ENCODE measurements at places on chromosomes 4 and X.

- no peak for DNase-seq
These were observed 18.1 kb upstream of the FAM241A start for GRCh38 chr4:112127048-112127637.

DNA sequence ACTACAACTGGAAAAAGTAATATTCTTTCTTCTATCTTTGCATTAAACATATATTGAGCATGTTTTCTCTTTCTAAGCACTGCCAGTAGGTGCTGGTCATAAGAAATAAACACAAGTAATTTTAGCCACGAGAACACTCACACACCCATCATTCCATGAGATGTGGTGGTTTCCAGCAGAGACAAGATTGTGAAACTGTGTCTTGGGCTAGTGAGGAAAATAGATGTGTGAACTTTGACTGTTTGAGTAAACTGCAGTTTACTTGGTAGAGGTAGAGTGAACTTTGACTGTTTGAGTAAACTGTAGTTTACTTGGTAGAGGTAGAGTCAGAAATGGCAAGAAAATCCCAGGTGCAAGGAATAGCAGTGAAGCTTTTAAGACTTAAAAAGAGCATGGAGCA is 300.9 kb upstream of the HS3ST1 start:
- no peak for DNase-seq

DNA sequence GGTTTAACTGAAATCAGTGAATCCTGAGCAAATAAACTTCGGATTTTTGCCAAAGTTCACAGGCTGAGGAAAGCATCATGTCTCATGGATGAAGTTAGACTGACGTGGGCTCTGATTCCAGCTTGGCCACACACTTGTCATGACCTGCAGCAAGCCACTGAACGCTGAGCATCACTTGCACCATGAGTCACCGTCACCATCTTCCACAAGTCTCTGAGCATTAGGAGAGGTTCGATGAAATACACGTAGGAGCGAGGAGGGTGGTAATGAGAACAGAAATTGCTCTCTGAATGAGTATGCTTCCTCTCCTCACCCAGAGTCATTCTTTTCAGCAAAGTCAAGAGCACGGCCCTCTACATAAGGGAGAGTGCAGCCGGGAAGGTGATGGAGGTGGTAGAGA is 3.8 kb upstream of the TRIML2 start:
- no peak for DNase-seq

- no peak for DNase-seq
These were observed at the start of gene CHRNA9 for GRCh38 chr4:40334591-40335524. Gene CHRNA9, plus strand, starts transcription at chr4:40335333. Its CDS starts 135 bp downstream, at chr4:40335468.

DNA sequence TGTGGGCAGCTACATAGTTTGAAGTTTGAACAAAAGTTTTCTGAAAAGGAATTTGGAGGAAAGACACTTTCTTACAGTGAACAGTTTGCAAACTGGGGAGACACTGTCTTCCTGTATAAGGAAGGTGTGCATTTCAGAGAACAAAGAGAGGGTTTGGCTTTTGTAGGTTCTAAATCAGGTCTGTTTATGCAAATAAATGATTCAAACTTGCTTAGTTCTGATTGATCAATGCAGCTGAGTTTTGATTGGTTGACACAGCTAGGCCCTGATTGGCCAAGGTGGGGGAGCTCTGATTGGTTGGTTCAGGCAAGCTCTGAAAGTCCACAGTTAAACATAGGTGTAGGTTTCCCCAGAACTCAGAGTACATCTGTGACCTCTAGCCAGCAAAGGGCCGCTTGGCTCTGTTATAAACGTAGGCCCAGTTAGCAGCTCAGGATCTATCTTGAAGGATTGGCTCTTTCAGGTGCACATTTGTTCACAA is 63.0 kb upstream of the ENPP6 start:
- DNase-seq = no peak

- DNase-seq = peak; percentile 49
These were observed 36.1 kb upstream of the DOCK11 start for GRCh38 chrX:118459494-118459893.

- DNase-seq = peak; percentile 4
These were observed 786 bp upstream of the ZFX start for GRCh38 chrX:24148535-24149350.

GRCh38 chr4:3307486-3307885 is 14.7 kb downstream of the RGS12 start:
- no peak for DNase-seq

- DNase-seq = no peak
These were observed 7.5 kb upstream of the SPINK2 start for GRCh38 chr4:56828784-56829535.

DNA sequence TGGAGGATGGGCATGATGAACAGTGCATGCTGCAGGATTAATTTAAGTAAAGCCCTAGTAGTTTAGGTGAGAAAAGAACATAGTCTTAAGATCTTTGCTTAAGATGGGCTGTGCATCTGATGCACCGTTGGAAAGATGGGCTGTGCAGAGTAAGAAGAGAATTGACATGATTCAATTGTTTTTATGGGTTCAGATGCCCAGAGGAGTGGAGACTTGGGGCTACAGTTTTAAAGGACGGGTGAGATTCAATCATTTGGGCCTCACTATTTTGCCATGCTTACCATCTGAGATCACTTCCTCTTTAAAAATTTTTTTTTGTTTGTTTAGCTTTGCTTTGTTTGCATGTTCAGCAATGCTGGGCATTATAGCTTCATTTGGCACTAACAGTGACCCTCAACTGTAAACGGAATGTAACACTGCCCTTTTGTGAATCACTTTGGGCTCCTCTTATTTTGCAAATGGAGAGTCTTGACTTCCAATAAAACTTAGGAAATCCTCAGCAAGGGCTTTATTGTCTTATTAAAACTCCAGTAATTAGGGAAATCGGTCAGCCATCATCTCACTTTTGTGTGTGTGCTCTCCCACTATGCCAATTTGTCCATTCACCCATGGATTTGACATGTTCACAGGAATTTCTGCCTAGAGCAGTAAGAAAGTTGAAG is 216.1 kb upstream of the TLL1 start:
- DNase-seq = no peak

DNA sequence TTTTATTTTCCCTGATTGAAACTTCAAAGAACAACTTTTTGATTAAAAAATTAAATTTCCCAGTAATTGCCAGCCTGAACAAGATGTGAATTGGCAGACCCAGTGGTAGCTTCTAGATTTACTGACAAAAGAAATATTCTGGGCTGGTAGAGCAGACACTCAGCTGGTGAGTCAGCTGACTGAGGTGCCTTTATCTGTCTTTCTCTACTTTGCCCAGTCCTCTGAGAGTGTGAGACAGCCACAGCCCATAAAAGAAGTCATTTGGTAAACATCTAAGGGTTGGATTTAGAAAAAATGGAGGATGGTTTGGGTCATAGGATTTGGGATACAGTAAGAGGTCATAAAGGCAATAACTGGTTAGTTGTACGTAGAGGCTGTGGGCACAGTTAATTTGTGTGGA is 54.5 kb downstream of the CCSER1 start:
- no peak for DNase-seq

DNA sequence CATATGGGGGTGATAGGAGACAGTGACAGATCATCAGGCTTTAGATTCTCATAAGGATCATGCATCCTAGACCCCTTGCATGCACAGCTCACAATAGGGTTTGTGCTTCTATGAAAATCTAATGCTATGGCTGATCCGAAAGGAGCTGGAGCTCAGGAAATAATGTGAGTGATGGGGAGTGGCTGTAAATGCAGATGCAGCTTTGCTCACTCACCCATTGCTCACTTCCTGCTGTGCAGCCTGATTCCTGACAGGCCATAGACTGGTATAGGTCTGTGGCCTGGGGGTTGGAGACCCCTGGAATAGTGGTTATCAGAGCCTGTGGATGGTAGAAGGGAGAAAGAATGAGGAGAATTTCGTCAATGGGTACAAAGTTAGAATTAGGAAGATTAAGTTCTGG is 2751.1 kb downstream of the ARAP2 start:
- no peak for DNase-seq

GRCh38 chrX:31232506-31232905 is 160.7 kb upstream of the FTHL17 start:
- DNase-seq = no peak

DNA sequence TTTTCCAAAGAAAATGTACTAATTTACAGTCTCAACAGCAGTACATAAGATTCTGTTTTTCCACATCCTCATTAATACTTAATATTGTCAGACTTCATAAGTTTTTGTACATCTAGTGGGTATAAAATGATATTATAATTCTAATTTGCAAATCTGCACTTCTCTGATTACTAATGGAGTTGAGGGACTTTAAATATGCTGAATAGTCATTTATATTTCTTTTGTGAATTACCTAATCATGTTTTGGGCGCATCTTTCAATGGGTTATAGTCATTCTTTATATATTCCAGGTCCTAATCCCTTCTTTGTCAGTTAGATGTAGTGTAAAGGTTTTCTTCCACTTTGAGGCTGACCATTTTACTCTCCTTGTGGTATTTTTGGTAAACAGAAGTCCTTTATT is 96.1 kb downstream of the KDR start:
- no peak for DNase-seq

DNA sequence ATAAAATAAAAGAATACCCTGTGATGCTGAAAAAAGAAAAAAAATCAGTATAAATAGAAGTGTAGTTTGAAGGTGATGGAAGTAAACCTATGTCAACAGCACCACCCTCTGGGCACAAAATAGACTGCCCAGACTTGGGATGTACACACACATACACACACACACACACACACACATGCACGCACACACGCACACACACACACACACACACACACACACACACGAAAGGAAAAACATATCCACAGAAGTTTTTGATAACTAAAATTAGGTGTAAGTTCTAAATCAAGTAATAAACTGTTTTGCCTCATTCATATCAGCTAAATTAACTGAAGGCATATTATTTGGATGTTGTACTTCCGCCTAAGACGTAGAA is 40.5 kb downstream of the ANXA5 start:
- peak; percentile 73 for DNase-seq

GRCh38 chr4:145001635-145002034 is 96.4 kb downstream of the ANAPC10 start:
- DNase-seq = no peak

GRCh38 chr4:3387943-3388361 is 53.8 kb upstream of the HGFAC start:
- peak; percentile 86 for DNase-seq

DNA sequence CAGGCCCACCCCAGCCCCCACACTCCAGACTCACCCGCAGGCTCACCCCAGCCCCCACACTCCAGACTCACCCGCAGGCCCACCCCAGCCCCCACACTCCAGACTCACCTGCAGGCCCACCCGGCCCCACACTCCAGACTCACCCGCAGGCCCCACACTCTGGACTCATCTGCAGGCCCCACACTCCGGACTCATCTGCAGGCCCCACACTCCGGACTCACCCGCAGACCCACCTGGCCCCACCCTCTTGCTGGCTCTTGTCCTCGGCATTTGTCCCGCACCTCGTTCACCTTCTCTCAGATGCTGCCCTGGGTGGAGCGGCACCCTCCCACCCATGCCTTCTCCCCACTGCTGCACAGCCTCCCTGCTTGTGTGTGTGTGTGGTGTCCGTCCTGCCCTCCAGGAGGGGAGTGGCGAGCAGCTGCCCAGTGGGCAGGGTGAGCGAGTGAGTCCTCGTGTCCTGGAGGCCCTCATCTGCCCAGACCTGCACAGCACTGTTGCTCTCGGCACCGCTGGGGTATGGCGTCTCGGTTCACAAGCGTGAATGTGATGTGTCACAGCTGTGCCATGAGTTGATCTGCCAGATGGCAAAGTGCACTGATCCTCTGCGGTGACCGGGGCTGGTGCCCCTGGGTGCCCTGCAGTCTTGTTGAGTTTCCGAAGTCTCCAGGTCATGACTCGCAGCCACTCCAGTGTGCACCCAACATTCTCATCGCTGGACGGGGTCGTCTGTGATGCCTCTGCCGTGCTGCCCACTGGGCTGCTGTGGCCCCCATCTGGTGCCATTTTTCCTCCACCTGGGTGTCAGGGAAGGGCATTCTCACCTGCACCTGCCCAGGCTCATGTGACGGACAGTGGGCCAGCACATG is 27.7 kb downstream of the MAEA start:
- no peak for DNase-seq

- no peak for DNase-seq
These were observed 43.8 kb upstream of the NKX1-1 start for GRCh38 chr4:1449833-1450741.

- no peak for DNase-seq
These were observed 64.4 kb upstream of the PDLIM3 start for GRCh38 chr4:185599553-185600243.

- DNase-seq = no peak
These were observed 3.0 kb downstream of the NFKB1 start for GRCh38 chr4:102503831-102504786.

- DNase-seq = peak; percentile 10
These were observed 11.8 kb upstream of the HSD17B10 start for GRCh38 chrX:53445977-53446376.

DNA sequence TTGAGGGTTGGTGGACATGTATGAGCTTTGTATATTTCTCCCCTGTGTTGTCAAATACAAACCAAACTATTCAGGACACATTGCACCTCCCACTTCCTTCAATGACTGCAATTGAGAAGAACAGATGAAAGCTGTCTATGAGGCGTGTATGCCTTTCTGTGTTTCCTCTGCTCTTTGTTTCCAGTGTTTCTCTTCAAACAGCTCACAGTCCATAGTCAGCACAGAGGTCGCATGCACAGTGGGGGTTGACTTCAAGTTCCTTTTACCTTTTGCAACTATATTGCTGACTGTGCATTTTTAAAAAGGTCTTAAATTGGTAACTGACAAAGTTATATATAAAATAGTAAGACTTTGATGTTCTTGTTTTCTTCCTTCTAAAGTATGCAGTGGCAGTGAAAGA is 957.8 kb downstream of the C4orf33 start:
- DNase-seq = no peak

DNA sequence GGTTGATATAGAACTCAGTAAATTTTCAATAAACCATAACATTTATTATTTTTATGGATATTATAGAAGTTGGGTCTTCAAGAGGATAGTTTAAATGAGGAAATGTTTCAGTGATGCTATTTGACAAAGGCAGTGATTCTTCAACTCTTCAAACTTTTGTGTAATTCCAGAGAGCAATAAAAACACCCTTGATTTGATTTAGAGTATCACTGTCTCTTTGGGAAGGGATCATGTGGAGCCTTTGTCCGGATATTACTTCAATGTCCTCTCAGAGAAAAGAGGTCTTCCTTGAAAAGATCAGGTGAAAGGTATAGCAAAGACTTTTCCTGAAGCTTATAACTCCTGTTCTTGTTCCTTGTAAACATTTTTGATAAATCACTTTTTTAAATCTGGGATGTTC is 23.3 kb downstream of the GLRA3 start:
- no peak for DNase-seq

GRCh38 chr4:101135371-101136010 is 211.8 kb downstream of the PPP3CA start:
- DNase-seq = no peak

- DNase-seq = peak; percentile 46
These were observed 23.8 kb downstream of the NUDT6 start for GRCh38 chr4:122898370-122899150.

GRCh38 chrX:109735202-109735744 is 2.2 kb upstream of the ACSL4 start:
- no peak for DNase-seq

All from Ammon's horn (tissue), 1 donor.